ENCODE measurements at places on chromosomes 13 and 19.

DNA sequence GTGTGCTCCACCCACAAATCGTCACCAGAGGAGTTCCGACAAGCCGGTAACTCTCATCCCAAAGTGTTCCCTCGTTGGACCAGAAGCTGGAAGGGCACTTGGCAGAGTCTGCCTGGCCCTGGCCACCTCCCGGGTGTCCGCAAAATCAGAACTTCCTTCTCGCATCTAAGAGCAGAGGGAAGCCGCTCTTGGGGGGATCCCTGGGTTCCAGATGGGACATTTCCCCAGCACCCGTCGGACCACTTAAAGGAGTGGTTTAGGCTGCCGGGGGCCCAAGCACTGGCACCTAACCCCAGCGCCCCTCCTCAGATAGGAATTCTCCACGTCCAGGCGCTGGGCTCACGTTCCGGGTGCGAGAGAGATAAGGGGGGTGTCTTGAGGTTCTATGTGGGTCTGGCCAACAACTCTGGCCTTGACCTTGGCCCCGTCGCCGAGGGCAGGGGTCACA lies 857 bp upstream of the MAP2K7 start:
- DNase-seq: no peak

DNA sequence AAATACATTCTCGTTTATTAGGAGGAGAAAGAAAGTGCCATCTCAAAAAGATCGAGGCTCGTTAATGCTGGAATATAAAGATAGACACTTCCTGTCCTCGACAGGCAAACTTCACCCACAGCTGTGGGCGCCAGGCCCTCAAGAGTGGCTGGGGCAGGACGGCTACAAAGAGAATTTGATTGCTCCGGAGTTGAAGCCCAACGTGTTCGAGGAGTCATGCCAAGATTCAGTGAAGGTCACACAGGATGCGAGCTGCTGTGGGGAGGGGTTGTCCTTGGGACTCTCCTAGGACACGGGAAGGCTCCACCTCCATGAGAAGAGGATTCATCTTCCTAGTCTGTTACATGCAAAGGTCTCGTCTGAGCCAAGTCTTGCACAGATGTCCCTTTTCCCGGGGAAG lies 16.3 kb upstream of the PTPRS start:
- no peak for DNase-seq

DNA sequence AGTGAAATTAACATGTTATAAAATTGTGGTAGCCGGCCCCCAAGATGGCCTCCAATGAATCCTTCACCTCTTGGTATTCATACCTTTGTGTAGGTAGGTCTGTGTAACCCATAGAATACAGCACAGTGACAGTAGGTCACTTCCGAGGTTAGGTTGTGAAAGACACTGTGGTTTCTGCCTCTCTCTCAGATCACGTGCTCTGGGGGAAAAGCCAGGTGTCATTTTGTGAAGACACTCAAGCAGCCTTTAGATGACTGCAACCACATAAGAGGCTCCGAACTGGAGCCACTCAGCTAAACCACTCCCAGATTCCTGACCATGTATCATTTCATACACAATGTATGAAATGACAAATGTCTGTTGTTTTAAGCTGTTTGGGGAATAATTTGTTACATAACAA lies 9.8 kb upstream of the USPL1 start:
- no peak for DNase-seq

- DNase-seq: no peak
These were observed 530.6 kb downstream of the KLF12 start for GRCh38 chr13:73603646-73604045.

- DNase-seq: no peak
These were observed 448.9 kb downstream of the PCDH9 start for GRCh38 chr13:66781241-66781640.

GRCh38 chr13:73055813-73056564 lies 2.8 kb upstream of the KLF5 start:
- no peak for DNase-seq

DNA sequence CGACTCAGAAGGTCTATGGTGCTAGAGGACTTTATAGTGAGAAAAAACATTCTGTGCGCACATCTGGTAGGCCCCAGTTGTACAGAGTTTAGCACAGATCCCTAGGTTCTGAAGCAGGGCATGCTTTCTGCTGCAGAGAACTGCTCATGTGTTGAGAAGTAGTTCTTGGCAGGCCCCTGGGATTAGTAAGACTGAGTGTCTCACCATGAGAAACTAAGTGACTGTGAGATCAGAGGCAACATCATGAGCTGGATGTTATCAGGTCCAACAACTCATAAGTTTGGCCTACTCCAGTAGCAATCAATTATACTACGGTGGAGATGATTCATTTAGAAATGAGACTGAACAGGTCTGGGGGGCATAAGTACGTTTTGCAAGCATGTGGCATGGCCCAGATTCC lies 507.4 kb upstream of the KLF12 start:
- no peak for DNase-seq

DNA sequence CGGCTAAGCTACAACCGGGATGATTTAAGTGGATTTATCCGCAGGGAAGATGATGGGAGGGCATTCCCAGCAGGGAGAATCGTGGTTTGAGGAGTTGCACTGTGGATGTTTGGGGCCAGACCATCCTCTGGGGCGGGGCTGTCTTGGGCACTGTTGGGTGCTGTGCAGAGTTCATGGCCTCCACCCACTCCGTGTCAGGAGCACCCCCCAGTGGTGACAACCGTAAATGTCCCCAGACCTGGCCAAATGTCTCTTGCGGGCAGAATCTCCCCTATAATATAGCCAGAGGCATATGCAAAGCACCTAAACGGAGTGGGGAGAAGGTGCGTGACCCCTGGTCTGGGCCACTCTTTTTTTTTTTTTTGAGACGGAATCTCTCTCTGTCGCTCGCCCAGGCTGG lies 40.2 kb downstream of the SMIM24 start:
- peak; percentile 75 for DNase-seq

GRCh38 chr13:79384022-79384610 lies 21.9 kb downstream of the RBM26 start:
- no peak for DNase-seq

DNA sequence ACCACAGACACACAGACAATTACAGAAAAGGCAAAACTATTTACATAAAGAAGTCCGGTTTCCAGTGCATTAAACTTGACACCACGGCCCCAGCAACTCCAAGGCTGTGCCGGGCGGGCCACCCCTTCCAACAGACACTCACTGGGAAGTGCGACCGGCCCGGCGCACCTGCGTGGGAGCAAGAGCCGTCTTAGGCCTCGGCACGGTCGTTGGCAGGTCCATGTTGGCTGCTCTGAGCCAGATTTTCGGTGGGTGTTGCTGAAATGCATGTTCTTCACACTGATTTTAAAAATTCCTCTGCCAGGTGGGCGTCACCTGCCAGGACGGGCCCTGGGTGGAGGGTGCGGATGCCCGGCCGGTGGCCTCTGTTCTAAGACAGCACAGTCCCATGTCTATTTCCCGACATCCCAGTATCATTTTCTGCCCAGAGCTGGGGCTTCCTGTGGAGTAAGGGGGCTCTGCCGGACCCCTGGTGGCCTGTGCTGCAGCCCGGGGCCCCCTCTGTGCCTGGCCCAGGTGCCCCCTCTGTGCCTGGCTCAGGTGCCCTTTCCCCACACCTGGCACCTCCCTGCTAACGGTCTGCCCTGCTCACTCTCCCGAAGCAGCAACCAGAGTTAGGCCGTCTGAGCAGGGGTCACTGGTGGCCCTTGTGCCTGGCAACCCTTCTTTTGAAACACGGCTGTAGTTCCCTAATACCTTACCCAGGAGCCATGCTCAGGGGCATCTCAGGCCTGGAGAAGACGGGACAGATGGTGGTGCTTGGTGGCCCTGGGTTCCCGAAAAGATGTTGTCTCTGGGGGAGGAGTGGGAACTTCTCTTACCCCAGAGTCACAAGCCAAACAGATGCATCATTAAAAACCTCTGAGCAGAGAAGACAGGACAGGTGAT lies 9.2 kb downstream of the TMEM255B start:
- no peak for DNase-seq

- DNase-seq: no peak
These were observed 53.1 kb downstream of the USP12 start for GRCh38 chr13:27118428-27119054.

- DNase-seq: no peak
These were observed 13.1 kb upstream of the FBXL3 start for GRCh38 chr13:77040076-77040475.

GRCh38 chr13:112894423-112894672 lies 74.7 kb upstream of the MCF2L start:
- DNase-seq: no peak

GRCh38 chr13:96053003-96053703 lies at the start of gene UGGT2:
UGGT2 (minus strand) TSS chr13:96053401; CDS start chr13:96053312, 89 bp downstream.
- DNase-seq: peak; percentile 90

DNA sequence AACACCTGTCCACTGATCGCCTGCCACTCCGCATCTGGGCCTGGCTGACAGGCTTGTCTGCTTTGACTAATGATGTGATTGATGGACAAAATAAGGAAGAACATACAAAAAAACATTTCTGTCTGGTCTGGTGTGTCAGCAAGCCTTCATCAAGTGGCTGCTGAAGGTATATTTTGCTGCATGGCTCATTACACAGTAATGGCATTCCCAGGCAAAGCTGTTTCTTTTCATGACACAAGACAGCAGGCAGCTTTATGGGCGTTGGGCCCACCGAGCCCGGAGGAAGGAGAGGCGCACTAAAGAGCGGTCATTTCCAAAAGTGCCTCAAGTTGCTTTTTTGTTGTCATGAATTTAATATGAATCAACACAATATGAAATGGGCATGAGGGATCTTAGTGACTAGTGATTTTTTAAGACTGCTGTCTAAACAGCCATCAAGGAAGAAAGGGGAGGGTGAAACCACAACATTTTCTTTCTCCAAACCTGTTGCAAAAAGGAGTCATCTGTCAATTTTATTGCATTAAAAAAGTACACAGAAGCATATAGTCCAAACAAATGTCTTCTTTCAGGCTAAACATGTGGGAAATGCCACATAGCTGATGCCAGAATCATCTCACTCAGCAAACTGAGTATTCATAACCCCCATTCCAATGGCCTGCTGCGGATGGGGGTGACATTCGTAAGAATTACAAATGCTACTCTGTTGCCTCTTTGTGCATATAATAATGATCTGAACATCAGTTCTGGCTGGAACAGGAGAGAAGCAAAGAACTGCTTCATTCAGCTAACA lies 476.6 kb downstream of the ZNF536 start:
- no peak for DNase-seq

DNA sequence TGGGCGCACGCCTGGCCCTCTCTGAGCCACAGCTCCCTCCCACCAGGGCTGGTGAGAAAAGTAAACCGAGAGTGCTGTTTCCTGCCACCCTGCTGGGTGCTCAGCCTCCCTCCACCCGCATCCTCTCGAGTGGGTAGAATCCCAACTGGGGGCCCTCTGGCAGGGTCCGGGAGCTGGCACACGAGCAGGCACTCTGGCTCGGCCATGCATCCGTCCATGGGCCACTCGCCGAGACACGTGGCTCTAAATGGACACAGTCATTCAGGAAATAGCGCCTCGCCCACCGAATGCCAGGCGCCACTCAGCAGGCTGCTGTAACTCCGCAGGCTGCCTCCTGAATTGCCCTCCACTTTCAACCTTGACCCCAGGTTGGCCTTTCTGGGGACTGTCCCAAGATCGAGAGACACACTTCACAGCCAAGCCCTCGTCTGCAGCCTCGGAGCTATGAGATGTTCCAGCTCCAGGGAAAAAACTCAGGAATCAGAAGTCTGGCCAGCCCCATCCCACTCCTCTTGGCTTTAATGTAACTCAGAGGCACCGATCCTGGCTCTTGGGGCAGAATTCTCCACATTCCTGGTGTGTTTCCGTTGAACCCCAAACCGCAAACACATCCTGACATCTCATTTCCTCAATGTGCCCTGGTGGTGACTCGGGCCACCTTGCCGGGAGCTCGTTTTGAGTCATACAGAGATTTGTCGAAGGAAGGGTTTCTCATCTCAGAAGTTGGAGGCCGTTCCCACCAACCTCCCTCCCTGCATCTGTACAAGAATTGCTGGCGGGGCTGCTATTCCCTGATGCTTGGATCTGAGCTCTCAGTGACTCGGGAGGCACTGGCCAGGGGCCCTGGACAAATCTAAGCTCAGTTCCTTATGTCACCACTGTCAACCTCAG lies 14.1 kb downstream of the KLF2 start:
- no peak for DNase-seq

DNA sequence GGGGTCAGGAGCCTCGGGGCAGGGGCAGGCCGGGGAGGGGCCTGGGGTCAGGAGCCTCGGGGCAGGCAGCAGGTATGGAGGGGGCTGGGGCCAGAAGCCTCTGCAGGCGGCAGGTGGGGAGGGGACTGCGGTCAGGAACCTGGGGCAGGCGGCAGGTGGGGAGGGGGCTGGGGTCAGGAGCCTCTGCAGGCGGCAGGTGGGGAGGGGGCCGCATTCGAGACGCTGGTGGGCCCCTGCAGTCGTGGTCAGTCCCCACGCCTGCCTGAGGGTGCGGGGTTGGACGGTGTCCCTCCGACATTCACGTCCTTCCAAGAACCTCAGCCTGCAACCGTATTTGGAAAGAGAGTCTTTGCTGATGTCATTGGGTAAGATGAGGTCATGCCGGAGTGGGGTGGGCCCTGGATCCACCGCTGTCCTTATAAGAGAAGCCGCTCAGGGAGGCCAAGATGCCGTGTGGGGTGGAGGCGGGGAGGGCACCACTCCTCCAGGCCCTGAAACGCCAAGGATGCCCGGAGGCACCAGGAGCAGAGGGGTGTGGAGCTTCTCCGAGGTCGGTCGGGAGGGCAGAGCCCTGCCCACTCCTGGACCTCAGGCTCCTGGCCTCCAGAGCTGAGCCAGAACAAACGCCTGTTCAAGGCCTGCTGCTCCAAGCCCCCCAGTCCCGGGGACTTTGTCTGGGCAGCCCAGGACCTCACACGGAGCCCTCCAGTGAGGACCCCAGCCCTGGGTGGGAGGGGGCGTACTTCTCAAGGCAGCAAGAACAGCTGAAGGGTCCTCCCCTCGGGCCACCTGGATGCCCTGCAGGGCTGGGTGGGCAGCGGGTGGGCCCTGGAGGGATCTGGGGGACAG lies 30.1 kb downstream of the PIP5K1C start:
- DNase-seq: no peak

GRCh38 chr13:113483504-113484293 lies 6.8 kb downstream of the DCUN1D2 start:
- DNase-seq: no peak

All from hematopoietic multipotent progenitor cell treated with erythropoietin and hydrocortisone succinate and interleukin-3 and kit ligand, for 8 days (in vitro differentiated cells).